NCI-H774 (cell line): ENCODE measurements at places on chromosomes 6 and 20.

- DNase-seq, result no peak
Observed at GRCh38 chr20:13220194-13220903, 725 bp upstream of the ISM1 start.

DNA sequence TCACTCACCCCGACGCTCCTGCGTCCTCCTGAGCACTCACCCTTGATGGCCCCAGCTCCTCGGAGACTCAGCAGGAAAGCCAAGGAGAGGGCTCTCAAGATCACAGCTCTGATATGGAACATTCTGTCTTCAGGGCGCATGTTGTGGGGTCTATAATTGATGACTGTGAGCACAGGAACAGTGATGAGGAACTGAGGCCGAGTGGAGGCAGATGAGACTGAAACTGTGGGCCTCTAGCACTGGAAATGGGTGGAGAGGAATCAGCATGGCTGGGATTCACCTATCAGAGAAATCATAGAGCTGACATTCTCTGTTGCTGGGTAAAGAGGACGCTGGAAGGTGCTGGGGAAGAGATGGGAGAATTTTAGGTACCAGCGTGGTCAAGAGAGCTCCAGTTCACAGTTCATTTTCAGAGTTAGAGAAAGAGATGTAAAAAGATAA, at the start of gene HLA-DPA1:
Gene HLA-DPA1 (minus strand): TSS at position 219 of the 441 bp plus-strand sequence.
- no peak for DNase-seq

DNA sequence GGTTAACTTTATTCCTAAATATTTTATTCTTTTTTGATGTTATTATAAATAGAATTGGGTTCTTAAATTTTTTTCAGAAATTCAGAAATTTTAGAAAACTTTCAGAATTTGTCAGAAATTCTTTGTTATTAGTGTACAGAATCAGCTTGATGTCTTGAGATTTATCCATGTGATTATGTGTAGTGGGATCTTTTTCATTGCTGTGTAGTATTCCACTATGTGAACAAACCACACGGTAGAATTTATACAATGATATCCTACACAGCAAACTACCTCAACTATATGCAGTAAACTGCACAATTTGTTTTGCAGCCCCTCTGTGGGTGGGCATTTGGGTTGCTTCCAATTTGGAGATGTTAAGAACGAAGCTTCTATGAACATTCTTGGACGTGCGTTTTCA, 43.9 kb downstream of the PACSIN1 start:
- no peak for DNase-seq

- DNase-seq, result no peak
Observed at GRCh38 chr20:47054506-47054905, 159.9 kb downstream of the EYA2 start.

DNA sequence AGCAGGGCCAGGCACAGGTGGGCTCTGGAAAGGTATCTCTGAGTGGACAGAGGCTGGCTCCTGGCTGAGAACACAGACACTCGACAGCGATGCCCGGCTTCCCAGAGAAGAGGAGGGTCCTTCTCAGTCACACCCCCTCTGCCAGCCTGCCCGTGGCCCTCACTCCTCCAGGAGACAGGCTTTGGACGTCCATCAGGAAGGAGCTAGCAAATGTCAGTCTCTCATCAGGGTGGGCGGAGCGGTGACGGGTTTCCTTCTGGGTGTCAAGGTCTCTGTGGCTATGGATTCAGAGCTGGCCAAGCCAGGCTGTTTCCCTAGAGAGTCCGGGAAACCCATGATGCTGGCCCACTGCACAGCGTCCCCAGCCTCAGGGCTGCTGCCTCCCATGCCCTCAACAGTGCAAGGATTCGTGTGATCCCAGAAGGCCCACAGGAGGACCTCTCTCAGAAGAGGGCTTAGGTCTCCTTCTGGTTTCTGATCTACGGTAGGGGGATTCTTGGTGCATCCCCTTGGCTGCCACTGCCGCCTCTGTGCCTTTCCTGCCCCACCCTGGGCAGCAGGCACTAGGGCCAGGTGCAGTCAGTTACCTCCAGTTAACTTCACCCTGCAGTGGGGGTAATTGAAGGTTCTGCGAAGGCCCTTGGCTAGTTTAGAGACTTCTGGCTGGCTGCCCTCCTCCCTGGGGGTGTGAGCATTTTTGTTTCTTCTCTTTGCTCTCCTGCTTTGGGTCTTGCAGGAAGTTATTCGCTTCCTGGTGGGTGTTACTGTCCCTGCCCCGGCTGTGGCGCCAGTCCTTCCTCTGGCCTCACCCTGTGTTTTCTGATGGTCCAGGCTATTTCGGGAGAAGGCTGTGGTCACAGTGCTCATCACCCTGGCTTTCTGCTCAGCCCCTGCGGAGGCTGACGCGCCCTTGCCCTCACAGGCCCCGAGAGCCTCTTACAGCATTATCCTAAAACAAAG, 80.2 kb downstream of the CDH4 start:
- DNase-seq, result no peak

- DNase-seq, result no peak
Observed at GRCh38 chr20:25084626-25085187, 2.8 kb upstream of the VSX1 start.
